ENCODE measurements at places on chromosomes 12 and 14.

GRCh38 chr14:68949601-68949965 is 29.5 kb downstream of the ACTN1 start:
- no peak for DNase-seq

- no peak for DNase-seq
These were observed 30.5 kb downstream of the RAB35 start for GRCh38 chr12:120085920-120086645.

GRCh38 chr12:48351022-48351708 is 446 bp upstream of the ZNF641 start:
- peak; percentile 82 for DNase-seq

- DNase-seq: no peak
These were observed 28.2 kb downstream of the RAP1B start for GRCh38 chr12:68638721-68639395.

- no peak for DNase-seq
These were observed 4.4 kb downstream of the ZNF219 start for GRCh38 chr14:21093769-21094681.

GRCh38 chr14:58296726-58297125 is 1.6 kb upstream of the ARID4A start:
- no peak for DNase-seq

DNA sequence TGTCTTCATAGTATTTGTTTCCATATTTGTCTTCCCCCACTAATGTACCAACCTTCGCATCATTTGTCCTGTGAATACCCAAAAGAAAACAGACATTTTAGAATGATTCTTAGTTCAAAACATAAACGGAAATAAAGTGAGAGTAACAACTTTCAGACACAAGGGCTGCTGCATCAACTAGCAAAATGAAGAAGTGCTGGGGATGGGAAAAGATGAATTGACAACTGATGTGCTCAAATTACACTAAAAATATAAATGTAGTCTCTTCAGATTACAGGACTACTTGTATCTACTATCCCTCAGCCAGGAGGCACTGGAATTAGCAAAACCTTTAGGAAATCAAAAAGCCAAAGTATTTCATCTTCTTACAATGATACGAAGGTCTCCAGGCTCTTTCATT is 743 bp downstream of the NDUFA12 start:
- no peak for DNase-seq

DNA sequence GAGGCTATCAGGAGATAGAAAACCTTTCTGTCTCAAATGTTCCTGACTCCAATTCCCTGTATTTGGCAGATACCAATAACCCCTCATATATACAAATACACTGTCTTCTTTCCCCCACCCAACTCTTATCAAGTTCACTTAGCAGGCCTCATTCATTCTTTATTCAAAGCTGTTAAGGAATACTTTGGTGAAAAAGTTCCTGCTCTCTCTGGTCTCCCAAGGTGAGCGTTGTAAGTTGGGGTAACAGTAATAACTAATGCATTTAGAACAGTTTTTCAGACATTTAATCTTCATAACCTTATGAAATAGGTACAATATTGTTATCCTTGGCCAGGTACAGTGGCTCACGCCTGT is 3.9 kb upstream of the GDF11 start:
- DNase-seq: no peak

DNA sequence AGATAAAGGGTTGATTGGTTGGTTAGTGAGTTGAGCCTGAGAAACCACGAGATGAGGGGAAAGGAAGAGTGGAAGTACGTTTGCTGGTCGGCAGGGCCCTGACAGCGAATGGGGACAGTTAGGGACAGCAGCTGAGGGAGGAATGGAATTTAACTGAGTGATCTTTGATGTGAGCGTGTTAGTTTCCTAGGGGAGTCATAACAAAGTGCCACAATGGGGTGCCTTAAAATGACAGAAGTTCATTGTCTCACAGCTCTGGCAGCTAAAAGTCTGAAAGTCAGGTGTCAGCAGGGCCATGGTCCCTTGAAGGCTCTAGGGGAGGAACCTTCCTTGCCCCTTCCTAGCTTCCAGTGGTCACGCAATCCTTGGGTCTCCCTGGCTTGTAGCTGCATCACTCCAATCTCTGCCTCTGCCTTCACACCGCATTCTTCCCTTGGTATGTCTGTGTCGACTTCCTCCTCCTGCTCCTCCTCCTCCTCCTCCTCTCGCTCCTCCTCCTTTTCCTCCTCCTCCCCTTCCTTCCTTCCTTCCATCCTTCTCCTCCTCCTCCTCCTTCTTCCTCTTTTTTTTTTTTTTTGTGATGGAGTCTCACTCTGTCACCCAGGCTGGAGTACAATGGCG is 26.0 kb upstream of the RIN3 start:
- no peak for DNase-seq

- no peak for DNase-seq
These were observed 390.0 kb downstream of the EGLN3 start for GRCh38 chr14:33560718-33561431.

DNA sequence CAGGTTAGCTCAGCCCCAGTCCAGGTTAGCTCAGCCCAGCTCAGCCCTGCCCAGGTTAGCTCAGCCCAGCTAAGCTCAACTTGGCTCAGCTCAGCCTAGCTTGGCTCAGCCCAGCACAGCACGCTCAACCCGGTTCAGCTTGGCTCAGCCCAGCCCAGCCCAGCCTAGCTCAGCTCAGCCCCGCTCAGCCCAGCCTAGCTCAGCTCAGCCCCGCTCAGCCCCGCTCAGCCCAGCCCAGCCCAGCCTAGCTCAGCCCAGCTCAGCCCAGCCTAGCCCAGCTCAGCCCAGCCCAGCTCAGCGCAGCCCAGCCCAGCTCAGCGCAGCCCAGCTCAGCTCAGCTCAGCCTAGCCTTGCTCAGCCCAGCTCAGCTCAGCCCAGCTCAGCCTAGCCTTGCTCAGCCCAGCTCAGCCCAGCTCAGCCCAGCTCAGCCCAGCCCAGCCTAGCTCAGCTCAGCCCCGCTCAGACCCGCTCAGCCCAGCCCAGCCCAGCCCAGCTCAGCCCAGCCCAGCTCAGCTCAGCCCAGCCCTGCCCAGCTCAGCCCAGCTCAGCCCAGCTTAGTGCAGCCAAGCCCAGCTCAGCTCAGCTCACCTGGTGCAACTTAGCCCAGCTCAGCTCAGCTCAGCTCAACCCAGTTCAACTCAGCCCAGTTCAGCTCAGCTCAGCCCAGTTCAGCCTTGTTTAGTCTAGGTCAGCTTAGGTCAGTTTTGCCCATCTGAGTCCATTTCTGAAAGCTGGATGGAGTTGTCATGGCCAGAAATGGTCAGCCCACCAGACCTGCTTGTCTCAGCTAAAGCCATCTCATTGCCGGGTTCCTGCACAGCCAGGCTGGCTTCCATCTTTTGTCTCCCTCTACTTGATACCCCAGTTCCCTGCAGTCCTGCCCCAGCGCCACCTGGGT is 333.6 kb downstream of the TMEM121 start:
- peak; percentile 4 for DNase-seq

DNA sequence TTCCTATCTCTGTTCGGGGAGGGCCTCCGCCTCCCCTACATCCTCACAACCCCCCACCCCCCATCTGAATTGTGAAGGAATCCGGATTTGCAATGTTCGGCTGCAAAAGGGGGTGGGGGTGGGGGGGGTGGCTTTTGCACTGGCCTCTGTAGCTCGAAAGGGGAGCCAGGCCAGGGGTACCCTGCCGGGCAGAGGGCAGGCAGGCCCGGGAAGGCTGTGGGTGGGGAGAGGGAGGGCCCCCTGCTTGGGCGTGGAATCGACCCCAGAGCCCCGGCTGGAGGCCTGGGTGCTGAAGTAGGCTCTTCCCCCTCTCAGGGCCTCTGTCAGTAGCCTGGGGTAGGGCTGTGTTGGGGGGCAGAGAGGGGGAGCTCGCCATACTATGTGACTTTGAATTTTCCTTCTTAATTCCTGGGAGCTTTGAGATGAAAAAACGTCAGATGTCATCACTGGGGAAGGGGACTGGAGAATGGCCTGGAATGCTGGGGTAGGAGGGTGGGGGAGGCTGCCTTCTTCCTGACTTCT is 1.1 kb downstream of the LRP1 start:
- no peak for DNase-seq

- no peak for DNase-seq
These were observed 227.1 kb upstream of the DDHD1 start for GRCh38 chr14:53380052-53380866.

GRCh38 chr12:114339626-114340025 is 66.3 kb downstream of the TBX5 start:
- no peak for DNase-seq

GRCh38 chr12:47216150-47216677 is 136.5 kb upstream of the AMIGO2 start:
- no peak for DNase-seq
